T-helper 2 cell treated with Interferon-gamma antibody and Interleukin-4, amounts not matched to agents 5 μg/mL and 100 μg/mL, for 36 hours (primary cell): ENCODE measurements at places on chromosomes 6 and 20.

GRCh38 chr20:56752274-56752673 is 123.2 kb downstream of the TFAP2C start:
- DNase-seq = no peak

DNA sequence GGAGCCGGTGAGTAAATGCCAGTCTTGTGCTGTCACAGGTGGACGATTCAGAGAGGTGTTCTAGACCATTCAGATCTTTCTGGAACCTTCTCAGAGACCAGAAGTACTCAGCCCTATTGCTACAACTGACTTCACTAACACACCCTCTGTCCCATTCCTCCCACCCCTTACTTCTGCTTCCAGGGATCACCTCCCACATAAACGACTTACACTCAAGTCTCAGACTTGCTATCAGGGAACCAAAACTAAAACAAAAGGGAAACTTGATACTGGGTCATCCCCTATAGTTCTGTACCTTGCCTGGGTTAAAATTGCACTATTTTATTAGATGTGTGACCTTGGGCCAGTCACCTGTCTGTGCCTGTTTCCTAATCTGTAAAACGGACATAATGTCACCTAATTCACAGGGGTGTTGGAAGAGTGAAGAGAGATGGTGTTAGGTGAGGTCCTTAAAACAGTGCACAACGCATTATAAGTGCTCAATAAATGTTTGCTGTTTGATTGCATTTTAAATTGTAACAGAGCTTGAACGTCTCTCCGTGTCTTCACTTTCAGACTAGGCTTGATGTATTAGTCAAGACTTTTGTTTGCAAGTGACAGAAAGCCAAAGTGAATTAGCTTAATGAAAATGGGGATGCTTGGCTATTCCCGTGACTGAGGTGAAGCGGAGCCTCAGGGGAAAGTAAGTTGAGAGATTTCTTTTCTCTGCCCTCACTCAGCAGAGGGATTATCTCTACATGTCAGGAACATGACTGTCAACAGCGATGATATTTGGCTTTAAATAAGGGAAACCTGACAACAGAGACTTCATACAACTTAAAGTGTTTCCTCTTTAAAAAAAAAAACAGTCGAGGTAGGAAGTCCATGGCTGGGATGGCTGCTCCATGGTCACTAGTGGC is 3.0 kb upstream of the SRXN1 start:
- no peak for DNase-seq

- DNase-seq = no peak
Measured at GRCh38 chr6:118333772-118334171, 214.3 kb upstream of the PLN start.

- no peak for DNase-seq
Measured at GRCh38 chr6:74439123-74439811, 743.3 kb downstream of the CD109 start.

DNA sequence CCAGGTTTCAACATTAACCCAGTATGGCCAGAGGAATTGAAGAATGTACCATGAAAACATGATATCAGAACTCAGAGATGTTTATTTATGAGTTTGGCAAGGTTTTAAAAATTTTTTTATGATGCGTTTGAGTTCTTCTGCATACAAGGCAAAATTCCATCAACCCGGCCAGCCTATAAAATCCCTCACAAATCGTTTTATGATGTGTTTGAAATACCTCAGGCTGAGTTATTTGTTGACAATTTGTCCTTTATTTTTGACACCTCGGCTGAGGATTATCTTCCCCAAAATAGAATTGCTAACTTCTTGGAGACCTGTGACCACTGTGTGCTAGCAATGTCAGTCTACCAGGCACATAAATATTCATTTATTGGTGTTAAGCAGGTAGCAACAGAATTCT is 91.9 kb upstream of the SLC24A3 start:
- DNase-seq = no peak

DNA sequence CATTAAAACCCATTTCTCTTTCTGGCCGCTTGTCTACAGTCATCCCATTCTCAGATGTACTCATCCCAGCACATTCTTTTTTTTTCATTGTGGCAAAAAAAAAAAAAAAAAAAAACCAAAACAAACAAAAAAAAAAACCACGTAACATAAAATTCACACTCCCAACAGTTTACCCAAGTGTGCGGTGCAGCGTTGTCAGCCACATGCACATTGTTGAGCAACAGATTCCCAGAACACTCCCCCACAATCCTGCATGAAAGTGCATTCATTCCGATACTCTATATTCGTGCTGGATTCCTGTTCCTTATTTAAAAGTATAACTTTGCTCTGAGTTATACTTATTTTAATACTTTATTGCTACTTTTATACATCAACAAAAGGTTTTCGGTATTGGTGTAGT is 96.0 kb downstream of the SASH1 start:
- DNase-seq = no peak

DNA sequence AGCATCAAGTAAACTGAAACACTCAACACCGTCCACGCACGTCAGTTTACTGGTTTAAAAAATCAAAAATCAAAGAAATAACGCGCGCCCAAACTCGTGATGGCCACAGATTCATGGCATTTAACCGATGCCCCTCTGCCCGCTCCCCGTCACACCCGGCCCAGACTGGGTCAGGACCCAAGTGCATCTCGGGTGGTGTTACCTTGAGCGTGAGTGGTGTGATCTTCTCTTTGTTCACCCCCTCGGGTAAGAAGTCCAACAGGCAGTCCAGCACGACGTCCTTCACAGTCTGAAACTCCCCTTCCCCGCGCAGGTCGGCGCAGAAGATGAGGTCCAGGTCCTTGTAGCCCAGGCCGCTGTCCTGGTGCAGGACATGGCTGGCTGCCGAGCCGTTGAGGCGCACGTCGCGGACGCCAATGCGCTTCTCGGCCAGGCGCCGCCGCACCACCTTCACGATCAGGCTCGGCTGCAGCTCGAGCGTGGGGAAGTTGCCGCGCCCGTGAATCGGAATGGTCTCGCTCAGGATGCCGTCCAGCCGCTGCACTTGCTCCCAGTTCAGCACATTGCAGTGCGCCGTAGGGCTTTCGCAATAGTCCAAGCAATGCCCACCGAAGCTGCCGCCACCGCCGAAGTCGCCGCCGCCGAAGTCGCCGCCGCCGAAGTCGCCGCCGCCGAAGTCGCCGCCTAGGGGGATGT is 945 bp downstream of the TENT5A start:
- DNase-seq = no peak

DNA sequence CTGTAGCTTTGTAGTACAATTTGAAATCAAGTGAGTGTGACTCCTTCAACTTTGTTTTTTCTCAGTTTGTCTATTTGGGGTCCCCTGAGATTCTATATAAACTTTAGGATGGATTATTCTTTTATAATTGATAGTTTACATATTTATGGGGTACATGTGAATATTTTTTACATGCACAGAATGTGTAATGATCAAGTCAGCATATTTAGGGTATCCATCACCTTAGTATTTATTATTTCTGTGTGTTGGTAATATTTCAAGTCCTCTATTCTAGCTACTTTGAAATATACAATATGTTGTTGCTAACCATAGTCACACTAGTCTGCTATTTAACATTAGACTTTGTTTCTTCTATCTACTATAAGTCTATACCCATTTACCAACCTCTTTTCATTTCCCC is 50.3 kb downstream of the PLCG1 start:
- no peak for DNase-seq

DNA sequence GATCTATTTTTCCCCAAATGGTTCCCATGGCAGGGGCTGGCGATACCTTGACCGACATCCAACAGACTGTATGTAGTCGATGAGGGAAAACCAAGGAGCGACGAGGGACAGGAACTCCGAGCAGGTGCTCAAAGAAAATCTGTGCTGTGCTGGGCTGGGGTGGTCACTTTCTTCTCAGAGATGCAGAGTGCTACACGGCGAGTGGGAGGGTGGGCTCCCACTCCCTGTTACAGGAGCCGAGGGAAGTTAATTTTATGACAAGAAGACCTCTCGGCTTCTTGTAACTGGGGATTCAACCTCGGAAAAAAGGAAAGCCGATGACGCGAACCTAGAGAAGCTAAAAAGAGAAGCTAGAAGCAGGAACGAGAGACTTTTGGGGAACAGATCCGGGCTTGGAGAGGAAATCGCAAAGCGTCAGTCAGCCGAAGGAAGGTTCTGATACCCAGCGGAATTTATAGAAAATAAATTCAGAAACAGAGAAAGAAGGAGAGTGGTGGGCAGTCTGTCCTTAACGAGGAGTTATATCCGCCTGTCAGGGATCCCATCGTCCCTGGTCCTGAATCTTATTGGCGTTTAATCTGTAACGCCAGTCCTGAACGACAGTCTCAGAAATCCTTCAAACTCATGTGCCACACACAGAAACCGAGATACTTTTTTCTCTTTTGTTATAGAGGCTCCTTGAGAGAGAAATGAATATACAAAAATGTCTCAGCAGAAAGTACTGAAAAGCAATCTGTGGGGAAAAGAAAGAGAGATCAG is 84.6 kb upstream of the ZNF322 start:
- no peak for DNase-seq

GRCh38 chr6:146423452-146423851 is 120.2 kb upstream of the RAB32 start:
- DNase-seq = no peak

- no peak for DNase-seq
Measured at GRCh38 chr20:34449674-34450592, 66.3 kb upstream of the DYNLRB1 start.

DNA sequence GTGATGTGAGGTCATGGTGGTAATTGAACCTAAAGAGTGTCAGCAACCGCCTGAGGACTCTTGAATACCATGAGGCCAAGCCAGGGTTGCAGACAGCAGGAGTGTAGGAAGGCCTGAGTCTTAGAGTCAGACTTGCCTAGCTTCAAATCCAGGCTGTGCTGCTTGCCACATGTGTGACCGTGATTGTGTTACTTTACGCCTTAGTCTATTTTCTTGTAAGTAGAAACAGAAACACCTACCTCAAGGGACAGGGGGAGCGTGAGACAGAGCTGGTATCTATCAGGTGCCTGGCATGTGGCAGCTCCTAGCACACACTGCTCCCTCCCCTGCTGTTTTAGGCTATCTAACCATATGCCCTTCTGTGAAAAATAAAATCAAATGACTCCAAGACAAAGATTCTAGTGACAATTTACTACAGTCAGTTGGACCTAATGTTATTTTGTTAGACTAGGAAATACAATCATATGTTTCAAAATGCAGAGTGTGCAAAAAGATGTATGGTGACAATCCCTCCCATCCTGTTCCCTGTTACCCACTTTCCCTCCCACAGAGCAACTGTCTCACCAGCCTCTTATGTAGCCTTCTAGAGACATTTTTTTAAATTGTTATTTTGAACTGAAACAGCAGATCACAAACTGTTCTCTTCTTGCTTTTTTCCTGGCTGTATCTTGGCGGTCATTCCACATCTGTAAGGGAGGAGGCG is 21.7 kb downstream of the TAF8 start:
- no peak for DNase-seq

DNA sequence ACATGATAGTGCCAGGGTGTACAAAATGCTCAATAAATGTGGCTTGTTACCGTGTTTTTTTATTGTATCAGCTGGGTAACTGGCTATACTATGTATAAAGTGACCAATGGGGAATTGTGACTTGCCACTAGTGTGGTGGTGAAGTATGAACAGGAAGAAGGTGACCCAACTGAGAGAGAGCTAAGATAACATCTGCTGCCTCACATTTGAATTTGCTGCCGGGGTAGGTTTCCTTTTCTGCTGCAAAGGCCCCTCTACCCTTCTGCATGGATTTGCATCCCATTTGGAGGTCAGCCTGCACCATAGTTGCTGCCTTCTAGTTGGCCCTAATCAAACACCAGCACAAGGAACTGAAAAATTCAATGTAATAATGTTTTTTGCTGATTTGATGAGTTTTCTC is 24.1 kb downstream of the IL17A start:
- no peak for DNase-seq

DNA sequence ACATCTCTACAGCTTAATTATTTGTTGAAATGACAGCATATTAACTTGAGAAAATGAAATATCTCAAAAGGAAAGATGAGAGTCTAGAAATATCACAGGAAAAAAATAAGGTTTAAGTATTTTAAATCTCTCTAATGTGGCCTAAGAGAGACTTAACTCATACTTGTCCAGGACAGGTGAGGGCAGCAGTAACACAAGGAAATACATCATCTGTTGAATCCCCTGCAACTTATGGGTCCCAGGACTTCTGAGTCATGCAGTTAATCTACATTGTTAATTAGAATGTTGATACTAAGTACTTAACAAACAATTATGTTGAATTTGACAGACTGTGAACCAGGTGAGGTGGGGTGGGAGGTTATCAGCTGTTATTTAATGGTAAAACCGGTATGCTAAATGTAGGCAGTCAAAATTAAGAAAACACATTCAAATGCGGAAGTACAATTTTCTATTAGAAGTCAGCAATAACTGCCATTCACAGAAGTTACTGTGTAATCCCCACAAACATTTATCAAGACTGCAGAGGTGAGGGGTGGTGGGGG is 87.9 kb downstream of the CEP57L1 start:
- no peak for DNase-seq

- no peak for DNase-seq
Measured at GRCh38 chr6:92415656-92416055, 1003.7 kb downstream of the EPHA7 start.

DNA sequence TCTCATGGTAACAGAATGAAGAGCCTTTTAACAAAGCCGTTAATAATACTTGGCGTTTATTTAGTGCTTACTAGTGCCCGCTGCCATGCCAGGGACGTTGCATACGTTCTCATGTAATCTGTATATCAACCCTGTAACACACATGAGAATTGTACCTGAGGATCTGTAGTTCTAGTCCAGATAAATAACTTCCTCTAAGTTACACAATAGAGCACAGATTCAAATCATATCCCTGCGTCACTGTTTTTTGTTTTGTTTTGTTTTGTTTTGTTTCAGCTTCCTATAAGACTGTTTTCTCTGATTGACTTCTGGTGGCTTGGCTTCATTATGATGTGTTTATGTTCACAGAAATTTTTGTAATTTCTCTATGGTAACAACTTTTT is 553 bp downstream of the ZSCAN16 start:
- no peak for DNase-seq

GRCh38 chr6:1326535-1327121 is 14.7 kb downstream of the FOXQ1 start:
- no peak for DNase-seq

DNA sequence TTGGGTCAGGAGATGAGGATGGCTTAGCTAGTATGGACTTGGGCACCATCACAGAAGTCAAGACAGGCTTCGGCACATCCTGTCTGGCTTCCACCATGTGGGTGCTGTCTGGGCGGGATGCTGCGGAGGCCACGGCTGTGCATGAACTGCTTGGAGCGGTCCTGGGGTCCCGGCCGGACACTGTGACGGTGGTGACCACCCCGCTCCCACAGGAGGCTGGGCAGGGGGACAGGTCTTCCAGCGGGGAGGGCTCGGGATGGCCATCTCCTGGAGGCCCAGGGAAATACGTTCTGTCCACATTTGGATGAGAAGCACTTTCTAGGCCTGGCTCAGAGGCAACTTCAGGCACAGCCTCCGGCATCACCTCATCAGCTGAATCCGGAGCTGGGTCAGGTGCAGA is 32.1 kb upstream of the TCFL5 start:
- DNase-seq = no peak

DNA sequence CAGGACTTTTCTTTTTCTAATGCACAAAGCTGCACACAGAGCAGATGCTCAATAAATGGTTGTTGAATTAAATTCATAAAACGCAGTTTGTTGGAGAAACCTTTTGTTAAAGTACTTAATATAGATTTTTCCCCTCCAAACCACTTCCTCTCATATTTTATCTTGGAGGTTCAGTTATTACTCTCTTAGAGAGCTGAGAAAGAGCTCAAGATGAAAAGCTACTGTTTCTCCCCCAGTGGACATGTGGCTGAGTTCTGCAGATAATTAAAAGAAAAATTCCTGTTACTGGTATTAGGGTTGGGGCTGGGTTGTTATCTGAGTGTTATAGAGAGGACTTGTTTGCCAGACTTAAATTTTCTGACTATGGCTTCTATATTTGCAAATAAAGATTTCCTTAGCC is 294.0 kb downstream of the TBC1D7 start:
- DNase-seq = no peak

GRCh38 chr6:41366150-41366549 is 30.7 kb downstream of the NCR2 start:
- no peak for DNase-seq
